ENCODE measurements at places on chromosomes 2 and 18.

DNA sequence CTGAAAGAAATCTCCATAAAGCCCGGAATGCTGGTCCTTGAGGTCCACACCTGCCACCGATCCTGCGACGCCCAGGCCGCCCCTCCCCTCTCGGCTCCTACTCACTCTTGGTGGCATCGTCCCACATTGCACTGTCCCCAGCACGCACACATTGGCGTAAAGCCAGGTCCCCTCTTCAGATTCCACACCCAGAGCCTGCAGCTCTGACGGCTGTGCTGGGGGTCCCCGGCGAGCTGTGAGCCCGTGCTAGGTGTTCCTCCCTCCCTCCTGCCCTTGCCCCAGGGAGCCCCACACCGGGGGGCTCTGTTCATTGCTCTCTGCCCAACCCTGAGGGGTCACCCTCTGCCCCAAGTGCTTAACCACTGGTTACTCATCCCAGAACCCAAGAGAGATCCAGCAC, 8.5 kb downstream of the TPO start:
- DNase-seq = no peak

GRCh38 chr2:71605781-71606241, 152.4 kb downstream of the DYSF start:
- no peak for DNase-seq

DNA sequence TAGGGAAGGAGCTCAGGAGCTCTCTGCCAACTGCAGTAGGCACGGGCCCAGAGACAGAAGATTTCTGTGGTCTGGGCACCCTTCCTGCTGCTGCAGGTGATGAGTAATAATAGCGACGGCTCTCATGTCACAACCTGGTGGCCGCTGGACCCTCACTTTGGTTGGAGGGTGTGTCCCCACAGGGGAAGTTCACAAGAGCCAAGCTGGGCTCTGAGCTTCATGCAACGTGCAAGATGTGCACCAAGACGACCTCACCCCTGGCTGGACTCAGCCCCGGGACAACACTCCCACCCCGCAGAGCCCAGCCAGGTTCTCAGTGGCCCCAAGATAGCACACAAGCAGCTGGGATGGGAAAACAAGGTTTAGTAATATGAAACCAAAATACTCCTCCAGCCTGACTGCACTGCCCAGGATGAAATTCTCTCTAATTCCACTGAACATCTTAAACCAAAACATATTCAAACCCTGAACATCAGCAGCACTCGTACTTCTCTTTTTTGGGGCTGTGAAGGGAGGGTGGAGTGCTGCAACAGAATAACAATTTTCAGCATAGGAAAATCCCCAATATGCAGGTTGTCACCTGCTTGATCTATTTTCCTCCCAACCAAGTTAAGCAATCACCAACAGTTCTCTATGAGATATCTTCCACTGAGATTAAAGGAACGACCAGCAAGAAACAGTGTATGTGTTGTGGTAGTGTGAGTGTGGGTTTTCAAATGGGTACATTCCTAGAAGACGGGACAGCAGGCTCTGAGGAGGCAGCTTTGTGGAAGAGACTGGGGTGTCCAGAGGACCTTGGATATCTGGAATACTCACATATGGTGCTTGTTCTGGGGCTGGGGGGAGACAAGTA, 26.5 kb downstream of the BCL2 start:
- no peak for DNase-seq

- no peak for DNase-seq
These were observed 87.0 kb downstream of the EPB41L3 start for GRCh38 chr18:5456577-5457461.

GRCh38 chr2:150778828-150779227, 291.4 kb upstream of the RND3 start:
- no peak for DNase-seq

- DNase-seq = no peak
These were observed 89.9 kb downstream of the SOX11 start for GRCh38 chr2:5782103-5782502.

DNA sequence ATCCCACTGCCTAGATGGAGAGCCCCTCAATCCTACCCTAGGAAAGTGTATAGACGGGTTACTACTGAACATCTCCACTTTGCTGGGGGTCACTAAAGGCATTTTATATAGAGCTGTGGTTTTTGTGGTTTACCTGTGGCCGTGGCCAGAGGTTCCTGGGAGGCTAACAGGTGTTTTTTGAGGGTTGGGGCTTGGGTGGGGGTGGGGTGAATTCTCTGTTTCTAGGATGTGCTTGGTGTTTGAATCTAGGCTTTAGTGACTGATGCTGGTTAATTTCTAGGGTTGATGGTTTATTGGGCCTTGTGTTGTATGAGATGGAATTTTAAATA, 7.7 kb downstream of the HOXD8 start:
- no peak for DNase-seq

- no peak for DNase-seq
These were observed 66.7 kb upstream of the TTN start for GRCh38 chr2:178873912-178874311.

DNA sequence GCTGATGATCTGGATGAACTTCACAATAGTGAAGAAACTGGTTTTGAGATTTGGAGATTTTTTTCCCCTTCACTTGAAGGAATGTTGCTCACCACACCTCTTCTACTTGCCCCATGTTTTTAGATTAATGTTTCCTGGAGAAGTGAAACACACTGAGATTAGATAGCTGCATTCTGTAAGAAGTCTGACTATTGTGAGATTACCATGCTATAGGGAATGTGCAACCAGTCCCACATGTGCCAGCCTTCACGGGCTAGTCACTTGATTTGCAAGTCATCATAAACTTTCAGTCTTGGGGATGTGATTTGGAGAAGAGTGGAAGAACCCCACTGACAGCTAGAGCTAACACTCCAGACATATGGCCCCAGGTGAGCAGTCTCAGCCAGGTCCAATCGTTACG, 7.4 kb upstream of the CCNYL1 start:
- no peak for DNase-seq

DNA sequence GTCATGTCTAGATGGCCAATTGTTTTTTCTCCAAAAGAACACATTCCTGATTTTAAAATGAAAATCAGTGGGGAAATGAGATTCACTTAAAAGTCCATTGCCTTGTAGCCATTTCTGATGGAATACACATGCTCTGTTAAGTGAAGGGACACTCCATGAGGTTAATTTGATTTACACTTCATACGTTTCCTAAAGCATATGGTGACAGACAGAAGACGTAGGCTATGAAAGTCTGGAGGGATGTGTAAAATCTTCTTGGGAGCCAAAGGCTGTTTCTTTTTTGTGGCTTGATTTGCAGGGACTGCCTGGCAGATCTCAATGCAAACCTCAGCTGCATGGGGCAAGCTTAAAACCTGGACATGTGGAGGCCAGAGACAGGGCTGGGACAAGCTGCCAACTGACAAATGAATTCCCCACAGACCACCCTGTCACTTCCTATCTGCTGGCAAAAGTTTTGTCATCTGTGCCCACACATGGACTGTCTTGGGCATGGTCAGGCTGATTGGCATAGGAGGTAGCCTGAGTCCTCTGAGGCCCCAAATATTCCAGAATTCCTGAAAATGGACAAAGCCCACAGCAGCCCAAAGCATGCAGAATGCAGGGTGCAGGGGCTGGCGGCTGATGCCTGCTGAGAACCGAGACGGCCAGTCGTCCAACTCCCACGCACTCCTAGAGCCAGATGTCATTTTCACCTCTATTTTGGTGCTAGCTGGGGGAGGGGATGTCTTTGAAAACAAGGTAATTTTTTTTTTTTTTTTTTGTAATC, 73.9 kb downstream of the SDC1 start:
- DNase-seq = no peak

DNA sequence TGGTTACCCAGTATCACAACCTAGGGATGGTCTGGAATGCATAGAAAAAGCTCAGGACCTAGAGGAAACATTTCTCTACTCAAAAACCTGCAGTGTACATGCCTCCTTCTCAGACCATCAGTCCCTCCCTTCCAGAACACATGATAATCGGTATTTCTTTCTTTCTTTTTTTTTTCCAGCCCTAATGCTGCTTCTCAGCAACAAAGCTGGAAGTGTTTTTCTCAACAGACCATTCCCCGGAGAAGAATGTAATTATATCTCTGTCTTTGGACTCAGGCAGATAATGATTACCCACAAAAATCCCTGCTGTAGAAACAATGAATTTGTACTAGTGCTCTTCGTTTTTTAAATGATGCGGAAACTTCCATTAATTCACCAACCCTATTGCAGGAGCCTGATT, 44.1 kb upstream of the NDUFV2 start:
- DNase-seq = no peak

- no peak for DNase-seq
These were observed 18.8 kb downstream of the COX7A2L start for GRCh38 chr2:42342061-42342794.

DNA sequence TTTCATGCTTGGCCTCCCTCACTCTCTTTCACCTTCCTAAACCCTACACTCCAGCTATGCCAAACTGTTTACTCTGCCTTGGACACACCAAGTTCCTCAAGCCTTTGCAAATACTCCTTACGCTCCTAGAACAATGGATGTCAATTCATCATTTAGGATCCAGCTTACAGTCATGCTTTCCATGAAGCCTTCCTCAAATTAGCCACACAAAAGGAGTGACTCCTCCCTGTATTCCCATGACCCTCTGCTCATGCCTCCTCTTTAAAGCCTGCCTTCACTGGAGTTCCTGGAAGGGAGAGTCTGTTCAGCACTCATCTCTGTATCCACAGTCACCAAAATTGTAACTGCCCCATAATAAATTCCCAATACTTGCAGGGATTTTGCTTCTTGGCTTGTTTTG, 721 bp upstream of the EHD3 start:
- DNase-seq = no peak

DNA sequence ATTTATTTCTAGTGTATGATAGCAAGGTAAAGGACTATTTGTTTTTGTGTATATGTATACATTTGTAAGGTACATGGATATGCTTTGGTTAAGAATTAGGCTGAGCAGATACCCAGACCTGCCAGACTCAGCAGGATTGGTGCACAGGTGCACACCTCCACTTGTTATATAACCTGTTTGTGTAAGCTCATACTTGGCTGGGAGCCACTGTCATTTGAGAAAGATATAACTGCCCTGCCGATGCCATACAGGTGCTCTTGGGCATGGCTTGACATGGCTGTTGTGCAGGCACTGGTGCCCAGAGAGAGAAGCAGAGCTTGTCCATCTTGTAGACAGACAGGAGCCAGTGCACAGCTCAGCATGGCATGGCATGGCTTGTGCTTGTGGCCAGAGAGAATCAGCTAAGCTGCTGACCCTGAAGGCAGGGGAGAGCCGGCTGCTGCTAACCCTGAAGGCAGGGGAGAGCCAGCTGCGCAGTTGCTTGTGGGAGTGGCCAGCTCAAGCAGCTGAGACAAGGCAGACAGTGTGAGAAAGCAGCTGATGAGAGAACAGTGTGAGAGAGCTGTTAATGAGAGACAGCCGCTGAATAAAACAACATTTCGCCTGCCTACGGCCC, 136.5 kb downstream of the RNF144A start:
- no peak for DNase-seq

DNA sequence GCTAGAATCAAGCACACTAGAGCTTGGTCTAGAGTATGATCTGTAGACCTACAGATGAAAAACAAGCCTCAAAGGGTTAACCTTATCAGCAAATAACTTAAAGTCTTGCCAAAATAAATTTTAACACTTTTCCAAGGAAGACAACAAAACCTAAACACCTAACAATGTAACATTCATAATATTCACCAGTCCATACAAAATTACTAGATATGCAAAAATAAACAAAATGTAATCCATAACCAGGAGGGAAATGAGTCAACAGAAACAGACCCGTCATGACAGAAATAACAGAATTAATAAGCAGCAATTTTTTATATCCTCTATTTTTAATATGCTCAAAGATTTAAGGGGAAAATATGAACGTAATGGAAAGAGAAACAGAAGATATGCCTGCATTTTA, 36.1 kb downstream of the TRAK2 start:
- DNase-seq = no peak

- no peak for DNase-seq
These were observed 40.8 kb downstream of the TSN start for GRCh38 chr2:121796239-121796638.

DNA sequence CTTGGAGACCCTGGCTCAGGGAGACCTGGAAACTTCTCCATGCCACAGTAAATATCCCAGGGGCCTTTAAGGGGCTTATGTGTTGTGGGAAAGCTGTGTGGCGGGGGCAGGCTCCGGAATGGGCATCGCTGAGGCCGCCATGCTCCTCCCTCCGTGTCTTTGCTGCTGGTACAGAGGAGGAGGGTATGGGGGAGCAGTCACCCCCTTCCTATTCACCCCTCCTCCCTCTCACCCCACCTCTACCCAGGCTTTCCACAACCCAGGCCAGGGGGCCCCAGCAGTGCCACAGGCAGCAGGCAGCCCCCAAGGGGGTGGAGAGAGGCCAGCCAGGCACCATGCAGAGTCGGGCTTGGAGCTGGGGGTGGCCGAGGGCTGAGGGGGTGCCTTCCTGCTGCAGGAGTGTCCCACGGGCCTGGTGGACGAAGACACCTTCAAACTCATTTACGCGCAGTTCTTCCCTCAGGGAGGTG, 28.0 kb upstream of the FAHD2A start:
- no peak for DNase-seq

GRCh38 chr2:191026377-191026776, 12.4 kb upstream of the STAT1 start:
- no peak for DNase-seq

DNA sequence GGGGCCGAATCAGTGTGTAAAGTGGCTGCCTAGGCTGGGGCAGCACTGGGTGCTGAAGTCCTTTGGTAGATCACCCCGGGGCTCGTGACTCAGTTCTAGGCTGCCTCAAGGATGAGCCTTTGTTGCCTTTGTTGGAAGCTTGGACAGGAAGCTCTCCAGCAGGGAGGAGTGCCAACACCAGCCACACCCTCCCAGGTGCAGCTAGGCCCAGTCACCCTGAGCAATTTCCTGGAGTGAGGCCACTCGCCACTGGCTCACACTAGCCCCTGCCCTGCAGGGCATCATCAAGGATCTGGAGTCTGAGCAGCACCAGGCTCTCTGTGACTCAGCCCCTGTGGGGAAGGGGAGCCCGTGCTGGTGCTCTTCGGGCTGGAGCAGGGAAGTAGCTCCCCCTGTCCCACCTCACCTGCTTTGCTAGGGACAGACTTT, 6.7 kb upstream of the SDC1 start:
- no peak for DNase-seq

DNA sequence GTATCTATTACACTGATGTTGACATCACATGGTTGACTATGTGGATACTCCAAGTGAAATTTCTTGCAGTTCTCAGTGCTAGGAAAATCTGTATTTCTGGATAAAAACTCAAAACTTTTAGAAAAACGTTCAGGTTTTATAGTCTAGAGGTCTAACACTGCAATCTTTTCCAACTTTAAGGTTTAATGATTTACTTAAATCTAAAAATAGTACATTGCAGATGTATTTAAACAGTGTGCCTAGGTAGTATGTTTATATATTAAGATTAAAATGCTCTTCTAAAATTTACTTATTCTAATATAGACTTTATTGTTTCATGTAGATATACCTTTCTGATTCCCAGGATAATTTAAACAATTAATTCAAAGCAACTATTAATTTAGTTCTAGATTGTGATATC, 98.3 kb downstream of the SH3YL1 start:
- no peak for DNase-seq
